ENCODE measurements at places on chromosomes 3 and 15.

- no peaks in the 10 kb centered on the region for H3K4me1 ChIP-seq
- H3K27me3 ChIP-seq = no peaks in the 10 kb centered on the region
- no peaks in the 10 kb centered on the region for H3K36me3 ChIP-seq
- H3K27ac ChIP-seq = no peak overlapping the region
Observed at GRCh38 chr15:37581866-37582532, 352.4 kb upstream of the TMCO5A start.

DNA sequence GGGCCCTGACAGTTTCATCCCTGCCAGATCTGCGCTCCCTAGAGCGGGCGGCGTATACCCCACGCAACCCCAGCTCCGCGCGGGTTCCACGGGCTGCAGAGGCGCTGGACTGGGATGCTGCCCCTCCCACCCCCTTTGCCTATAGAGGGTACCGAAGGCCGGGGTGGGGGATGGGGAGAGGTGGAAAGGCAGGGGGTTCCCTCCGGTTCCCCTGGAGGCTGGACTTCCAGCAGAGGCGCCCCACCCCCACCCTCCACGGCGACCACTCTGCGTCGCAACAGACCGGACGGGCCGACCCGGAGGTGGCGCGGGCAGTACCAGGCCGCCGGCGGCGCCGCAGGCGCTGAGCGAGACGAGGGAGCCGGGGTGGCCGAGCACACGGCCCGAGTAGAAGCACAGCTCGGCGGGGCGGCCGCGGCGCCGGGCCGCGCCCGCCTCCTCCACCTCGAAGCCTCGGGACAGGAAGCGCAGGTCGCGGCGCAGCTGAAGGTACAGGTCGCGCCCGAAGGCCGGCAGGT lies 995 bp downstream of the ADAMTS17 start:
- no peaks in the 10 kb centered on the region for H3K4me1 ChIP-seq
- H3K4me3 ChIP-seq = no peak overlapping the region
- no peak overlapping the region for H3K27ac ChIP-seq
- no peaks in the 10 kb centered on the region for H3K27me3 ChIP-seq
- DNase-seq = no peak
- no peaks in the 10 kb centered on the region for H3K36me3 ChIP-seq

DNA sequence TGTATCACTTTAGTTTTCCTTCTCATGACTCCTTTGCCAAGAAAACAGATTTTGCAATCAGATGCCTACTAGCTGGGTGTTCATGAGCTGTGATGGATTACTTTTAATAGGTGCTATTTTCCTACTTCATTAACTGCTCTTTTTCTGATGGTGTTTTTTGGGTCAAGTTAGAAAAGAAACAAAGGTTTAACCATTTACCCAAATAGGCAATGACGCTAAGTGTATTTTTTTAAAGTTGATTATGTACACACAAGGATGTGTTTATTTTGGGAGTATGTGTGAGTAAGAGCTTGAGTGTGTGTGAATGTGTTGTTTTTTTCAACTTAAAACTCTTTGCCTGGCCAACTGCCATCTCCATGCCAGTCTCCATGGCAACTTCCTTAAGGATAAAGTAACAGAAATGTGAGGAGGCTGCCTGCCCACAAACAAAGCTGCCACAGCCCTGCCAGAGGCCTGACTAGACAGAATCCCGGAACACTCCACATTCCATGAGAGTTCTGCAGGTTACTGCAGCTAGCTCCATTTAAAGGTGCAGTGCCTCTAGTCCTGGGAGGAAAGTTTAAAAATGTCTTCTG lies 215.6 kb upstream of the RBMS3 start:
- no peak for DNase-seq
- no peaks in the 10 kb centered on the region for H3K27me3 ChIP-seq
- no peak overlapping the region for H3K27ac ChIP-seq
- H3K4me3 ChIP-seq = no peak overlapping the region
- no peaks in the 10 kb centered on the region for H3K36me3 ChIP-seq

GRCh38 chr3:45027441-45027840 lies 1.3 kb downstream of the CLEC3B start:
- H3K27ac ChIP-seq = peak overlapping the region; percentile 59
- no peaks in the 10 kb centered on the region for H3K4me1 ChIP-seq
- H3K27me3 ChIP-seq = no peaks in the 10 kb centered on the region

DNA sequence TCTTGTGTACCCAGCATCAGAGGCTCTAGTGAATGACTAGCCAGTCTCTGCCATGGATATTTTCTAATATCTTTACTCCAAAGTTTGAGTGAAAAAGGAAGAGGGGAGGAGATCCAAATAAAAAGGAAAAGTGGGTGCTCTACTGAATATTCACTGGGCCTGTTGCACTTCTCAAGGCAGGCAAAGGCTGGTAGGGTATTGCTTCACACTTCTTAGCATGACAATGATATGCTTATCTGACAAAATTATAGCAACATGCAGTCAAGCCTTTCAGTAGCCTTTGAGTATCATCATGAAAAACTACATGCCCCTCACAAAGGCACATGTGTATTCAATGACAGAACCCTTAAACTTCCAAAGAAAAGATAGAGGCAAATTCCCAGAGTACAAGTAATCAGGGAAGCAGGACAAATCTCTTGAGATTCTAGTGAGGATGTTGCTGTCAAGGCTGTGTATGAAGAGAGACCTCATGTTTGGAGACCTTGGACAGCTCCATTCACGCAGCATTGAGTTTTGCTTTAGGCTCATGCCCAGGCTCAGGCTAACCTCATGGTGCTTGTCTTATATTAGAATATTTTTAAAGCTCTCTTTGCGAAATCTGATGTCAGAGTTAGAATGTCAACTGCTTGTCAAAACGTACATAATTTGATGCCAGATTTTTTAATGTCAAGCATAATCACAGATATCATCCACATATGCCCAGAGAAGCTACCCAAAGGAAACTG lies 506.9 kb downstream of the OCA2 start:
- no peak overlapping the region for H3K27ac ChIP-seq
- DNase-seq = no peak
- no peaks in the 10 kb centered on the region for H3K4me1 ChIP-seq
- no peaks in the 10 kb centered on the region for H3K27me3 ChIP-seq

GRCh38 chr15:77633134-77633912 lies 611 bp upstream of the LINGO1 start:
- H3K4me1 ChIP-seq = peaks cover 6% of the 10 kb centered on the region
- H3K36me3 ChIP-seq = no peaks in the 10 kb centered on the region
- peaks cover 6% of the 10 kb centered on the region for H3K27me3 ChIP-seq
- peak overlapping the region; percentile 36 for H3K4me3 ChIP-seq
- no peak overlapping the region for H3K27ac ChIP-seq
- peak; percentile 93 for DNase-seq

DNA sequence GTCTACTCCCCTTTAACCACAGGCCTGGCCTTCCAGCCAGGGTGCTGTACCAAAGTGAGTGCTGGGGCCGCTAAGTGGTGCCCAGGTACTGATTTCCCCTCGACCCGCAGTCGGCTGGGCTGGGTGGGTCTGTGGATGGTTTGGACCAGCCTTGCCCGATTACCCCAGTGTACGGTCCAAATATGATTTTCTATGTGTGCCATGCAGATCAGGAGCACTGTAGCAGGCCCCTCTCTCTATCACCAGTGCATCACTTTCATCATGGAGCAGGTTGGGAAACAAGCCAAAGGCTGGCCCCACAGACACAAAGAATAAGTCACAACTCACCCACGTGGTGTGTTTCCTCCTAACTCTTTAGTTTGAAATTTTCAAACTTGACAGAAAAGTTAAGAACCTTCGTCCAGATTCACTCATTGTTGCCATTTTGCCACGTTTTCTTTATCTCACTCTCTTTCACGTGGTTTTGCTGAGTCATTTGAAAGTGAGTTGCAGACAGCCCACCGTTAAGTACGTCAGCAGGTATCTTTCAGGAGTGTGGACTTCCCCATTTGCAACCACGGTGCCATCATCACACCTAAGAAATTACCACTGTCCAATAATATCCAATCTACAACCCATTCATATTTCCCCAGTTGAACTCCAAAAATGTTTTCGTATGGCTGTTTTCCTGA lies 37.0 kb downstream of the ZNF710 start:
- no peak for DNase-seq
- H3K27ac ChIP-seq = no peak overlapping the region

- H3K27me3 ChIP-seq = no peaks in the 10 kb centered on the region
- no peaks in the 10 kb centered on the region for H3K36me3 ChIP-seq
- no peak overlapping the region for H3K4me3 ChIP-seq
- no peak for DNase-seq
Observed at GRCh38 chr3:56917361-56918110, 115.8 kb upstream of the ARHGEF3 start.

DNA sequence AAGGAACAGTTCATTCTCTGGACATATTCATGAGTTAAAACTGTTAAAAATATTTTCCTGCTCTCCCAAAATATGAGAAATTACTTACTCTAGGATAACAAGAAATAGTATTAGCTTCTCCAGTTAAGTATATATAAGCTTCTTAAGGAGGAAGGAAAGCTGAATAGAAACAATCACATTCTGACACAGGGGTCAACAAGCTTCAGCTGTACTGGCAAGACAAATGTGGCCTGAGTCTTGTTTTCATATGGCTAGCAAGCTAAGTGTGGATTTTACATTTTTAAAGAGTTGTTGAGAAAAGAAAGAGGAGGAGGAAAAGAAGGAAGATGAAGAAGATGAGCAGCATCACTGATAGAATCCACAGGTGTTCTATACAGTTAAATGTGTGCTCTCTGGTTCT lies 313.8 kb downstream of the ZPLD1 start:
- no peaks in the 10 kb centered on the region for H3K27me3 ChIP-seq
- H3K4me1 ChIP-seq = no peaks in the 10 kb centered on the region
- no peak overlapping the region for H3K27ac ChIP-seq
- H3K36me3 ChIP-seq = no peaks in the 10 kb centered on the region
- DNase-seq = no peak

Data from Caco-2 (cell line).